ENCODE measurements at places on chromosomes 2 and 18.

- DNase-seq: no peak
These were observed 266.9 kb upstream of the DSEL start for GRCh38 chr18:67783196-67783946.

GRCh38 chr2:71901466-71901865, 246.2 kb downstream of the CYP26B1 start:
- DNase-seq: no peak

GRCh38 chr18:45408218-45408617, 207.1 kb upstream of the SLC14A2 start:
- DNase-seq: no peak

GRCh38 chr2:237297421-237298150, 116.4 kb downstream of the COL6A3 start:
- no peak for DNase-seq

DNA sequence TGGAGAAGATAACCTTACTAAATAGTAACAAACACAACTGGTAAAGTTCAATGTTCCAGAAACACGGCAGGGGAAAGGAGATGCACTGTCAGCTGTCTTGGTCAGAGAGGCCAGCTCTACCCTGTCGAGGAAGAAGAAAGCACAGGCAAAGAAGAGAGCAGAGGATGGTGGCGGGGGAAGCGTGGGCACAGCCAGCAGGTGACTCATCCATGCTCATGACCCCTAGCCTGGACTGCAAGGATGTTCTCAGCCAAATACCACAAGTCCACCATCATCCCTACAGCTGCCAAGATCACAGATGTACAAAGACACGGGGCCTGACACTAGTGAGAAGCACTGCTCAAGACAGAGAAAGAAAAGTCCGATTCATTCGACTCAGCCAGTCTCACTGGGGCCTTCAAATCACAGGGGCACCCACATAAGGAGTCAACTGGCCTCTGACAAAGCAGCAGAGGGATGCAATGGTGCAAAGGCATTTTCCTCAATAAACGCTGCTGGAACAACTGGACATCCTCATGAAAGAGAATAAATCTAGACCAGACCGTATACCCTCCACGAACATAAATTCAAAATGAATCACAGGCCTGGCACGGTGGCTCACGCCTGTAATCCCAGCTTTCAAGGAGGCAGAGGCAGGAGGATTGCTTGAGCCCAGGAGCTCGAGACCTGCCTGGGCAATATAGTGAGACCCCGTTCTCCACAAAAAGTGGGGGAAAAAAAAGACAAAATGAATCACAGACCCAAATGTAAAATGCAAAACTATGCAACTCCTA, 5.6 kb downstream of the DTYMK start:
- DNase-seq: no peak

DNA sequence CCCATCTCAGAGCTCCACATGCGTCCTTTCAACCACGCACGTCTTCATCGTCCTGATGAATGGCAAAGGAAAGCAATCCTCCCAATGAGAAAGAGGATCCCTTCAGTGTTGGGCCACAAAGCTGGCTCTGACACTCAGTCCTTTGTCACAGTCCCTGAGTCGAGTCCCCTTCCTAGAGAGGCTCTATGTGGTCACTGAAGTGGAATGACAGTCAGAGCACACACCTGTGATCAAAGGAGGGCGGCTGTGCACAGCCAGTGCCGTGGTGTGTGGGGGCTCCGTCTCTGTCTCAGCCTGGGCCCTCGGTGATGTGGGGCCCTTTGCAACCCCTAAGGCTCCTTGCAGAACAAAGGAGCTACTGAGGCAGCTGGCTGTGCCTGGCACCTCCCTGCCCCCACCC, 157.3 kb upstream of the APCDD1 start:
- no peak for DNase-seq

DNA sequence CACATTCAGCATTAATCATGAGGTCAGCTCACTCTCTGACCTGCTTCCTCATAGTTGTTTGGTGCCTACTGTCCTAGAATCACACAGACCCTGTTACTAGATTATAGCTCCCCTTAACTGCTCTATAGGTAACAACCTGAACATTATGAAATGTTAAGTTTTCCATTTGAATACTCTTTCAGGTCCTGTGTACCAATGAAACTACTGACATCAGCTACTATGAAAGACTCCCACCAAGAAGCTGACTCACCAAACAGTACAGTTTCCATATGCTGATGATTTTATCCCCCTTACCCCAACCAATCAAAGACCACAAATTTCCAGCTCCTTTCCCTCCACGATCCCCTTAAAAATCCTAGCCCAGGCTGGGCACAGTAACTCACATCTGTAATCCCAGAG, 56.3 kb downstream of the SRBD1 start:
- no peak for DNase-seq

DNA sequence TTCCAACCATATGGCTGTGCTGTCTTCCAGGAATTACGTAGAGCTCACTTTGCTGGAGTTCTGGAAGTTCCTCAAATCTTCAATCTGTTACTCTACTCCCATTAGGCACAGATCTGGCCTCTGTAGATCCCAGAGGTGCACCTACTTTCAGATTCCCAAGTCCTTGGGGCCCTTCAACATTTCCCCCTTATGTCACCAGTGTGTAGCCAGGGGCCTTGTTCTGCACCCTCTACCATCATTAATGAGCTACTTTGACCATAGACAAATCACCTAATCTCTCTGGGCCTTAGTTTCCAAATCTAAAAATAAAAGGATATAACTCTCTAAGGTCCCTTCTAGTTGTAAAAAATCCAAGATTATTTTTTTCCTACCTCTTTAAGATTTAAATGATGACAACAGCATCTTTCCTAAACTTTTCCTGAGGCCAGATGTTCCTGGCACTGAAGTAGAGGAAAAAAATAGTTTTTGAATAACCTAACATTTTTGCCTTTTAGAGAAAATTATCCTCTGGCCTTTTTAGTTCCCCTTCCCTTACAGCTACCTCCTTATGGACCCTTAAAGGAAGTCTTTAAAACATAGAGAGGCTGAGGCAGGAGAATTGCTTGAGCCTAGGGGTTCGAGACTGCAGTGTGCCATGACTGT, 31.0 kb upstream of the WIPF1 start:
- no peak for DNase-seq

GRCh38 chr18:10486362-10486761, 31.9 kb downstream of the APCDD1 start:
- DNase-seq: no peak

DNA sequence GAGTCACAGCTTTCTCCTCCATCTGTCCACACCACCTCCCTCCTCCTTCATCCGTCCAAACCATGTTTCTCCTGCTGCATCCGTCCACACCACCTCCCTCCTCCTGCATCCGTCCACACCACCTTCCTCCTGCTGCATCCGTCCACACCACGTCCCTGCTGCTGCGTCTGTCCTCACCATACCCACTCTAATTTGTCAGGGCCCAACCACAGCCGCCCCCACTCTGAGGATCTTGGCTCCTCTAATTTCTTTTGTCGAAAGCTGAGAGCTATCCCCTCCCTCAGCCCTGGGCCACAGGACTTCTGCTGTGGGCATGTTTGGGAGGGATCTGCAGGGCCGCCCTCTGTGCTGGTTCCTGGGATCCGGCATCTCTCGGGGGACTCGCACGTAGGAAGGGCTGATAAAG, 67.4 kb downstream of the TPO start:
- no peak for DNase-seq

DNA sequence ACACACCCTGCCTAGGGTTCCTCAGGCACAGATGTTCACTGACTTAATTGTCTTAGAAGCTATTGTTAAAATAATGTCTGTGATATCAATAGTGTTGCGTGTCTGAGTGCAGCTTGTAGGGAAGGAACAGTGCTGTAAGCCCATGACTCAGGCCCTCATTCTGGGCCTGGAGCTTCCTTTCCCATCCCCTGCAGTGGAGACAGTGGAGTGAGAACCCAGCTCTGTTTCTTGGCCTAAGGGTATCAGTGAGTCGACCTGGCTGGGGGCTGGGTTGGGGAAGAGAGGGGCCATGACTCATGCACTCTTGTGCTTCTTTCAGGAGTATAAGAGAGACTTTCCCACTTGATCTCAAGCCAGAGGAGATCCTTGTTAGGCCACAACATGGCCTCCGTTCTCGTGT, 106.8 kb downstream of the HRH4 start:
- no peak for DNase-seq

GRCh38 chr2:19033240-19033639, 325.2 kb downstream of the OSR1 start:
- no peak for DNase-seq

DNA sequence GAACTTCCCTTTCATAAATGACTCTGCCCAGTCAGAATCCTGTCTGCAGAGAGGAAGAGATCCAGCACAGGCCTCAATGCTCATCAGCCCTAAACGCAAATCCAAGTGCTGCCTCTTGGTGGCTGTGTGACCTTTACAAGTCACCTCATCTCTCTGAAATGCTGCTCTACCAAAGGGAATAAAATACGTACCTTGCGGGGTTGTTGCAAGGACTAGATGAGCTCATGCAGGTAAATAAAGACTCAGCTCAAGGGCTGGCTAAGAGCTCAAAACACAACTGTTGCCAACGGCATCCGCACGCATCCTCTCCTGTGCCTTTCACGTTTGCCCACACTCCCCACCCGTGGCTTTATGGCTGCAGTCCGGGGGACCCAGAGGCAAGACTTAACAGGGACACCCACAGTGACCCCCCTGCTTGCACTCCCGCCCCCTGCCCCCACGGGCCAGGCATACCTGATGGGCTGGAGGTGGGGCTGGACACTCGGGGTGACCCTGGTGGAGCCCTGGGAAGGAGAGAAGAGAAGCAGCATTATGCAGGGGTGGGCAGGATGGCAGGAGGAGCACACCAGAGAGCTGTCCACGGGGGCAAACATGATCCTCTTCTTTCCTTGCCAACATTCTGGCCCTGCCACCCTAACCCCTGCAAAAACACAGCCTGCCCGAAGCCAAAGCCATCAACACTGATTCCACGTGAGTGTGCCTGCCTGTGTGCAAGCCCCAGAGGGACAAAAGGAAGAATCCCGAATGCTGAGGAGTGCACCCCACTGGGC, 102.6 kb downstream of the TNS1 start:
- peak; percentile 55 for DNase-seq

GRCh38 chr2:151767536-151767935, 33.3 kb upstream of the NEB start:
- no peak for DNase-seq

DNA sequence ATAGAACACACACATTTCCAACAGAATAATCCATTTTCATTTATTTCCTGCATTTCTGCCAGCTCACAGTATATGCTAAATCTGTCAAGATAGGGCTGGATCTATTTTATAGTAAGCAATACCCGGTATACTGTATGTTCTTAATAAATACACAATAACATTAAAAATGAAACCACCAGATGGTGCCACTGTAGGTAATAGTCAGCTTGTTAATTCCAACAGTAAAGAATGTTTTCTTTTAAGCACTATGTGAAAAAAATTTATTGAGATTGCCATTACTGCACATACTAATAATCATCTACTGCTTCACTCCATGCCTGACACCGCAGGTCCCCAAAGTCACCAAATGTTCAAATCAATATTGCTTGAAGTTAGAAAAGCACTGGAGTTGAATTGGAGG, 131.5 kb upstream of the PGAP1 start:
- no peak for DNase-seq

DNA sequence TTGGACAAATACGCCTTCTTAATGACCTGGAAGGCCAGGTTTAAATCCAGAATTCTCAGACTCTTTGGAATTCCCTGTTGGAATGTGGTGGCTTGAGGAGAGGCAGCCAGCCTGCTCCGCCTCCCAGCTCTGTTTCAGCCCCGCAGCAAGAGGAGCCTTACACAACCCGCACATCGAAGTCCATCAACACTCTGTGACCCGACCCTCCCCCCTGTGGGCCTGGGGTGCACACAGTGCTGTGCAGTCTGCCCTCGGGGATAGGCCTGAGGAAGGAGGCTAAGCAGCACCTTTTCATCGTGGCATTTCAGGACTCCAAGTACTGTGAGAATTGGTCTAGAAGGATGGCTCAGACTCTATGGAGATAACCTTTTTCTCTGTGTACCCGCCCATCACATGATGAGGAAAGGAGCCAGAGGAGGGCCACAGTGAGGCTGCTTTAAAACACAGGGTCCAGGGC, 73.7 kb downstream of the GREB1L start:
- DNase-seq: no peak

GRCh38 chr2:159539701-159540100, 76.6 kb downstream of the BAZ2B start:
- no peak for DNase-seq

DNA sequence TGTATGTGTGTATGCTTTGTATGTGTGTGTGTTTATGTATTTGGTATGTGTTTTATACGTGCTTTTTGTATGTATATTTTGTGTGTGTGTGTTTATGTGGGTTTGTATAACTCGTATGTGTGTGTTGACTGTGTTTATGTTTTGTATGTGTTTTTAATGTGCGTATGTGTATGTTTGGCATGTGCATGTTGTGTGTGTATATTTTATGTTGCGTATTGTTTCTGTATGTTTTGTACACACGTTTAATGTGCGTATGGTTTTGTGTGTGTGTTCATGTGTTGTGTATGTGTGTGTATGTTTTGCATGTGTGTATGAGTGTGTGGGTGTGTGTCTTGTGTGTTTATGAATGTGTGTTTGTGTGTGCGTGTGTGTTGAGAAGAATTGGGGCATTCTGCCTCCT, 55.2 kb upstream of the NCK2 start:
- no peak for DNase-seq

DNA sequence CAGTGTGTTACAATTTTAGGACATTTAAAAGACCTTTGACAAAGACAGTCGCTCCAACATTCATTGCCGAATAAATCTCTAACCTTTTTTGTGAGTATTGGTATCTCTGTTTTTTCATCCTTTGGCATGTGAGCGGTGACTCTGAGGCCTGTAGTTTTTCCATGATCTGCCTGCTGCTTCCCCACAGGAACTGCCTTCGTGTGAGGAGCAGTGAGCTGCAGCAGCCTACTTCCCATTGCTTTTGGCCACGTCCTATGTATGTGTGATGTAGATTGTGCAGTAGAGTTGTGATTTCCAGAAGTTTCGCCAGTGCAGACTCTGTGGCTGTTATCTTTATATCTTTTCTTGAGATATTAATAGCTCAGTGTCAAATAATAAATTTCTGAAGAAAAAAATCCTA, 79.8 kb downstream of the UGGT1 start:
- DNase-seq: no peak

DNA sequence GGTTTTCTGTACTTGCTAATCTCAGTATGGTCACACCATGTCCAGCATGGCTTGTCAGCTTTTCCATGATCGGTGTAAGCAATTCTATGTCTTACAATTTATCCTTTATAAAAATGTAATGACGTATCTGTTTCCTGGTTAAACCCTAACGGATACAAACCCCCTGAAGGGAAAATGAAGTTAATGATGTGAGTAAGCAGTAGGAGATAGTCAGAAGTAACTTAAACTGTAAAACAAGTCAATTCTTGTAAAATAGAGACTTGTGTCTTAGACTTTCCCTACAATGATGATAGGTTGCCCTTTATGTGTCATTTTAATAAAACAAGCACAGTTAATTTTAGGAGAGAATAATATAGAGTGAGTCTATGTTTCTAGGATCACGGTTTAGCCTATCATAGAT, 1365.9 kb upstream of the SLC39A10 start:
- no peak for DNase-seq

- no peak for DNase-seq
These were observed 25.6 kb downstream of the ZNF236 start for GRCh38 chr18:76847916-76848315.

GRCh38 chr2:201831469-201831868, 25.1 kb downstream of the CDK15 start:
- DNase-seq: no peak

GRCh38 chr18:52009958-52010357, 330.0 kb upstream of the DCC start:
- no peak for DNase-seq

All from NCI-H774 (cell line).